ENCODE measurements at places on chromosomes 3 and 15.

- peak; percentile 46 for DNase-seq
Observed at GRCh38 chr15:77905301-77905920, 172.1 kb downstream of the TBC1D2B start.

DNA sequence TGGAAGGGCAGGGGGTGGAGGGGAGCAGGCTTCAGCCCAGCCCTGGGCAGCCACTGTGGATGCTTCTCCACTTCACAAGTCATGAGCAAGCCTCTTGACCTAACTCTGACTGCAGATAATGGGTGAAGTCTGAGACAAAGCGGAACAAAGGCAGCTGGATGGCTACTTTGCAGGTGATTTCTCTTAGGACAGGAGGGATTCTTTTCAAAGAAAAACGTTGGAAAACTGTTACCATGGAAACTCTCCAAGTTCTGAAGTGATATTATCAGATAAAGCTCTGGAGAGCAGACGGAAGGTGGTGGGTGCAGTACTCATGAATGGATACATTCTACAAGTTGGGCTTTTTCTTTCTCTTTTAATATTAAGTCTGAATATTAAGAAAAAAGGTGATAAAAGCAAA is 254.2 kb upstream of the SLCO3A1 start:
- DNase-seq: no peak

DNA sequence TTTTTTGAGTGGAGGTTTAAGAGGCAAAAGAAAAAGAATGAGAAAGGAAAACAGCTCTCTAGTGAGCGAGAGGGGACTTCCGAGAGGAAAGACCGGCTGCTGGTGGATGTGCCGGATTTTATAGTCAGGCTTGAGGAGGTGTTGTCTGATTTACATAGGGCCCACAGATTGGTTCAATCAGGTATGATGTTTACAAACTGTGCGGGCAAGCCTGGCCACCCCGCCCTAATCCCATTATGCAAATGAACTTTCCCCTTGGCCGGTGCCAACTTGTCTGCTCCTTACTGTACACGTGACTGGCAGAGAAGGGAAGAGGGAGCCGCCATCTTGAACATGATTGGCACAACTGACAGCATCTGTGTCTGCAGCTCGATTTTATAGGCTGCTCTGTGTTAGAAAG is 44.7 kb downstream of the FAM43A start:
- no peak for DNase-seq

DNA sequence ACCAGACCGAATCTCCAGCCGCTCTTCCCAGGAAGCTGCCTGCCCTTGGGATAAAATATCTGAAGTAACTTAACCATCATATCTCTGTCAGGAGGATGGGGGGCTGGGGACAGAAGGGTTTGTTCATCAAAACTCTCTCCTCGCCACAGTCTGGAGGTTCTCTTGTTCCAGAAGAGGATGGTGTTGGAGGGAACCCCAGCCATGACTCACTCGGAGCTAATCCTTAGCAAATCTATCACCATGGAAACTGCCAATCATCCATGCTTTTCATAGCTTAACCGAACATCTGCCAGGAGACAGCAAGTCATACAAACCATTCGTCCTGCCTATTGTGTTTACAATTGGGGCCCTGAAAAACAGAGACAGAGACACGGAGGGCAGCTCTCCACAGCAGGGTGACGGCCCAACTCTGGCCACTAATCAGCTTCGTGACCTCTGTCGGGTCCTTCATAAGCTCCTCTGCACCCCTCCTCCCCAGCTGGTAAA is 73.8 kb upstream of the HEG1 start:
- DNase-seq: no peak

GRCh38 chr15:51623386-51623938 is 891 bp upstream of the DMXL2 start:
- no peak for DNase-seq

DNA sequence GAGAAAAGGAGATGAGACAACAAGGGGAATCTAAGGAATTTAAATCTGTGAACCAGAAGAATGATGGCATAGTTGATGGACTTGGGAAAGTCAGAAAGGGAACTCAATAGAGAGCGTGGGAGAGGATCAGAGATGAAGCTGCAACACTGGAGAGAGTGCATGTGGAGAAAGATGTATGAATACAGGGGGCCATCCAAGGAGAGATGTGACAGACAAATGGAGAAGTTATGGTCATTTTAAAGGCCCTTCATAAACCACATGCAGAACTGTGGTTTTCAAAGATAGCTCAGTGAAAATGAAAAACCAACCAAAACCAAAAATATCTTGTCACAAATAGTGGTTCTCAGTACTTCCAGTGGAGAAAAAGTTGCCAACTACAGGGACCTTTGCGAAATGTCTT is 265.2 kb downstream of the SUCLG2 start:
- no peak for DNase-seq

GRCh38 chr3:131079086-131079485 is 52.4 kb downstream of the NEK11 start:
- DNase-seq: no peak

GRCh38 chr3:180181387-180181786 is 144.7 kb upstream of the PEX5L start:
- DNase-seq: no peak

- DNase-seq: peak; percentile 70
Observed at GRCh38 chr3:149657926-149658743, at the start of gene WWTR1. WWTR1 (minus strand) TSS chr3:149658025; CDS start chr3:149657306, 719 bp downstream.

- no peak for DNase-seq
Observed at GRCh38 chr15:58669108-58669507, 80.4 kb downstream of the ADAM10 start.

DNA sequence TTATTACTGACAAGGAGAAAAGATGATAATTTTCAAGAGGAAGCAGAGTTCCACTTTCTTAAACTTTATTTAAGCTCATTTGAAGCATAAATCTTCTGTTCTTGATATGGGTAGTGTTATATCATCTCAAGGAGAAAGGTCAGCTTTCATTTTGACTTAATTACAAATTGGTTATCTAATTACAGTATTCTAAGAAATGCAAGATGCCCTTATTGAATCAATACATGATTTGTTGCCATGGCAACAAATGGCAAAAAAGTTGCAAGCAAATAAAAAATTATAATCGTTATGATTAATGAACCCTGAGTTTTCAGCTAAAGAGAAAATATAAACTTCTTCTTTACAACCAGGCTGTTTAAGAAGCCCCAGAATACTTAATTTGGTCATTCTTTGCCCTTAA is 622.7 kb downstream of the RBMS3 start:
- DNase-seq: no peak

- no peak for DNase-seq
Observed at GRCh38 chr15:90957791-90958190, 3.1 kb downstream of the RCCD1 start.

DNA sequence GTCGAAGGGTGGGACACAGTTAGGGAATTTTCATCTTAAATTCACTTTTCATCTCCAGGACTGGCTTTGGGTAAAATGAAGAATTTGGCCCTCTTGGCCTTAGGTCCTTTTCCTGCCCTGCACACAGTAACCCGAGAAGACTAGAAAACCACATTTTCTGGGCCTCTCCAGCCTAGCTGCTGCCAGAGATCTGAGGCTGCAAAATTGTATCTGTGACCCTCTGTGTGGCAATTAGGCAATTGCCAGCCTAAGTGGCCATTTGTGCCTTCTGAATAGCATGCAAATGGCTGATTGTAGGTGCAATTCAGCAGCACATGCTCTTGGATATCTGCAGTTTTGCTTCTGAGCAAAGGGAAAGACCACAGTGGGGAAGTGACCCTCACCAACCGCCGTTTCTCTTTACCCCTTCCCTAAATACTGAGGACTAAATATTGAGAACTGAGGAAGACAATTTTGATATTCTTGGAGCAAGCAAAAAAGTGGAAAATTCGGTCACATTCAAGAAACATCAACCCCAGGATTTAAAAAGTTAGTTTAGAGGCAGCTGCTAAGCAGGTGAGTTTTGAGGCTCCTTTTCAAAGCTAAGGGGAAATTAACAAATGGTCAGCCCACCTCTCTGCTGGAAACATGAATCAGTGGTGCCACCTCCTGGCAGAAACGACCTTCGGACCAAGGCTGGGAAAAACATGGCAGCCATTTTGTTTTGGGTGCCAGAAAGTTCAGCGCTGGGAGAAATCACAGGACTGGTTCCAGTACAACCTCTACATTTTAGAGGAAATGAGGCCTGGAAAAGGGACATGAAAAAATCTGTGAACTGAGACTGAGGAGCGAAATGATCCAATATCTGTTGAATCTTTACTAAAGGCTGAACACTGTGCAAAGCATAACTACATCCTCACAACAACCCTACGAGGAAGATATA is 56.6 kb upstream of the PRTG start:
- DNase-seq: no peak

DNA sequence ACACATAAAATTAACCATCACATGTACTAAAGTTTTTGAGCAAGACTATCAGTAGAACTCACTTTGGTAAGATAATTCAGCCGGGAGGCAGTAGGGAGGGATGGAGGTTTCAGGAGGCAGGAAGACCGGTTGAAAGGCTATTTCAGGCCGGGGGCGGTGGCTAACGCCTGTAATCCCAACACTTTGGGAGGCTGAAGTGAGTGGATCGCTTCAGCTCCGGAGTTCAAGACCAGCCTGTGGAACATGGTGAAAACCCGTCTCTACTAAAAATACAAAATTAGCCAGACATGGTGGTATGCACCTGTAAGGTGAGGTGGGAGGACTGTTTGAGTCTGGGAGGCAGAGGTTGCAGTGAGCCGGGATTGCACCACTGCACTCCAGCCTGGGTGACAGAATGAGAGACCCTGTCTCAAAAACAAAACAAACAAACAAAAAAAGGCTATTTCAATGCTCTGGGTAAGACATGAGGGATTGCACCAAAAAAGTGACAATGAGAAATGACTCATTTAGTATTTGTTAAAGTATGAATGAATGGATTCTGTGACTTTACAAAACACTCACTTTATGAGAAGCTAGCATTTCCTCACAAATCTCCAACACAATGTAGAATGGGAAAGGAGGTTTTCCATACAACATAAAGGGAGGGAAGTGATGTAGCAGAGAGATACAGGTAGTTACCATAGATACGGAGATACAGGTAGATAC is 43.9 kb downstream of the SH3BP5 start:
- no peak for DNase-seq

GRCh38 chr3:72288955-72289691 is 504.2 kb upstream of the PROK2 start:
- no peak for DNase-seq
